ENCODE measurements at places on chromosomes 7 and 10.

GRCh38 chr10:10854725-10855124 is 162.9 kb upstream of the CELF2 start:
- no peak for DNase-seq

DNA sequence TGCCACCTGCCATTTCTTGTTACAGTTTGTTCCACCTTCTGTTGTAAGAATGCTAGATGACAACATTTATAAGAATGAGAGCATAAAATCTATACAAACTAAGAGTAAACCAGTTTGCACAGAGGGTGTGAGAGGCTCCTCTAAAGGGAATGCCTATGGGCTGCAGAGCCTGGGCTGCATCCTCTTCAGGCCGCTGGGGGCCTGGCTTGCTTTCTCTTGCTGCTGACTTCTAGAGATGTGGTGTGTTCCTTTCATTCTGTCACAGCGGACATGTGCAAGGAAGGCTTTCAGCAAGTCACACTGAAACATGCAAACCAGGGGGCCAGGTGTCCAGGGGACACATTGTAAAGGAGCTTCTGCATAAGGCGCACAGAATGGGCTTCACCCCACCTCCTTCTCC is 7.1 kb upstream of the ATP6V1F start:
- no peak for DNase-seq

GRCh38 chr10:96610817-96611216 is 24.0 kb upstream of the TM9SF3 start:
- no peak for DNase-seq

DNA sequence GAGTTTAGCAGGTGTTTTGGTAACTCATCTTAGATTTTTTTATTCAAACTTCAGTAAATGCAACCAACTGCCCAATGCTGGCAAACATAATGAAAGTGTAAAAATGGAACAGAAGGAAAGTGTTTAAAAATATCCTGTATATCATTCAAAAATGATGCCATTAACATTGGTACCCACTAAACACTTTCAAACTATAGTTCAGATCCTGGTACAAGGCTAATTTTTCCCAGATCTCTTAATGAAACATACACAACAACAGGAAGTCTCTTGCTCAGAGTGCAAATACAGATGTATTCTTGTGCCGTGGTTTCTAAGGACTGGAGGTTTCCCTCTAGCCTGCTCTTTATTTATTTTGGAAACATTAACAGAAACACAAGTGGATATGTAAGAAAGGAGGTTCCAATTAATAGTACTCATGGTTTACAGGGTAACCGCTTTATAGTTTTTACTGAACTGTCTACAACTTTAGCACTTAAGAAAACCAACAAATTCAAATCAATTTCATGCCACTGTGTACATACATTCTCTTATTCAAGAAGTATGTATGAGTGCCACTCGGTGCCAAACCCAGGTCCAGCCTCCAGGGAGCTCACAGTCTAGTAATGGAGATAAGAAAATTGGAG is 176.0 kb upstream of the AKR1E2 start:
- no peak for DNase-seq

- DNase-seq, result no peak
These were observed 2.9 kb upstream of the VCL start for GRCh38 chr10:73995035-73995358.
